ENCODE measurements at places on chromosomes 16 and 17. TPM values are rescaled to one million over a fixed set of nuclear protein-coding genes. Genes with fewer than 3 reads are reported as not detected.

Gene MED9
- total RNA-seq: 21.0 TPM

Gene ITGAX
- total RNA-seq: 1.1 TPM

Gene TEKT5
- not detected for total RNA-seq

Gene HBM
- not detected for total RNA-seq

Gene TMEM204
- total RNA-seq: not detected

Gene RCVRN
- total RNA-seq: not detected

Gene AHSP
- total RNA-seq: not detected

Gene MEIOC
- total RNA-seq: 2.3 TPM

Gene NPIPB9
- 2.5 TPM for total RNA-seq

Gene ZP2
- not detected for total RNA-seq

Measured in A549 treated with Mapracorat at 1 μM for 4 hours (cell line).